Thyroid gland (tissue), 4 donors: ENCODE measurements at places on chromosomes 3 and 15.

DNA sequence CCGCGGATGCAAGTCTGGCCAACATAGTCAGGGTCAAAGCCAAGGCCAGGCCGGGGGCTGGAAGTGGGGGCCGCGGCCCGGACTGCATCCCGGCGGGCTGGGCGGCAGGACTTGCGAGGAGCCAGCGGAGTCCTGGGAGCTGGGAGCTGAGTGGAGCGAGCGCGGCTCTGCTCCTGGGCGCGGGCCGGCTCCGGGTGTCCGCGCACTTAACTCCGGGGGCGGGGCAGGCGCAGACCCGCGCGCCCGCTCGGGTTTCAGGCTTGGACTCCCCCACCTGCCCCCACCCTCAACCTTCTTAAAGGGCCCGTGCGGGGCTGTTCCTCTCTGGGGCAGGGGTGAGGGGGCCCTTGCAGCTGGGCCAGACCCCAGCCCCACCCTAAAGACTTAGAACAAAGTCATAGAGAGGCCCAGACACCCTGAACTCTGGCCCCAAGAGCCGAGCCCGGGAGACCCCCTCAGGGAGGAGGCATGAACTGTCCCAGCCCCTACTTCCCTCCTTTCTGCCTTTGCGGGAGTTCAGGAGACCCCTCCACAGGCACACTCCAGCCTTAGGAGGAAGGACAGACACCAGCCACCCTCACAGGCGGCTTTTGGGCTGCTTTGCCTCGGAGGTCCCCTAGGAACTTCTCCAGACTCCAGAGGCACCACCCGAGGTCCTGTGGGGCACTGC lies at the start of gene CSPG4:
Gene CSPG4, minus strand, starts transcription at position 181 of the 670 bp plus-strand sequence. Its CDS starts 93 bp downstream, at position 88.
- DNase-seq: peak; percentile 48

DNA sequence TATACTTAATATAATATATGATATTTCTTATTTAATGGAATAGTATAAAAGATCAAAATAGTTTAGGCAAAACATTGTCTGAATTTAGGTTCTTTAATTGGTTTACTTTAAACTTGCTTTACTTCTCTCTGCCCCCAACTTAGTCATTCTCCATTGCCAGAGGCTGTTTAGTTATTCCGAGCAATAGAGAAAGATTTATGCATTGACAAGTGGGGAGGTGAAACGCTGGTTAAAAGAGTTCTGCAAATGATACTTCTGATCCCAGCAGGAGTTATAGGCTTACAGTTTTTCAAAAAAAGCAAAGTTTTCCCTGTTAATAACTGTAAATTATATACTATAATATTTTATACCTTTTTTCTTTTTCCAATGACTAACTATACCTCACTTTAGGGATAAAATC lies 145.4 kb downstream of the EPHA3 start:
- no peak for DNase-seq

DNA sequence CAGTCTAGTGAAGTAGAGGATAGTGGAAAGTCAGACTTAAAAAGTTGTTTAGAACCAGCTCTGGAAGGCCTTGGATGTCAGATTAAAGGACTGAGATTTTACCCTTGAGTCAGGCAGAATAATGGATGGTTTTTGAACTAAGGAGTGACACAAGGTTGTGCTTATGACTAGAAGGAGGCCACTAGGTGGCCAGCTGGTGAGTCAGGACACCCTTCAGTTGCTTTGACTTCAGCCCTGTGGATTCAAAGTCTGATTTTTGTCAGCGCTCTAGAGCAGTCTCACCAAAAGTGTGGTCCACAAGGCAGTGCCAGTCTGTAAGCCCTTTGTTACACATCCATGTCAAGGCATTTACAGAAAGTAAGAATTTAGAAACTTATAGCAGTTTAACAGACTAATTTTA lies 3.8 kb upstream of the GABPB1 start:
- DNase-seq: peak; percentile 17

DNA sequence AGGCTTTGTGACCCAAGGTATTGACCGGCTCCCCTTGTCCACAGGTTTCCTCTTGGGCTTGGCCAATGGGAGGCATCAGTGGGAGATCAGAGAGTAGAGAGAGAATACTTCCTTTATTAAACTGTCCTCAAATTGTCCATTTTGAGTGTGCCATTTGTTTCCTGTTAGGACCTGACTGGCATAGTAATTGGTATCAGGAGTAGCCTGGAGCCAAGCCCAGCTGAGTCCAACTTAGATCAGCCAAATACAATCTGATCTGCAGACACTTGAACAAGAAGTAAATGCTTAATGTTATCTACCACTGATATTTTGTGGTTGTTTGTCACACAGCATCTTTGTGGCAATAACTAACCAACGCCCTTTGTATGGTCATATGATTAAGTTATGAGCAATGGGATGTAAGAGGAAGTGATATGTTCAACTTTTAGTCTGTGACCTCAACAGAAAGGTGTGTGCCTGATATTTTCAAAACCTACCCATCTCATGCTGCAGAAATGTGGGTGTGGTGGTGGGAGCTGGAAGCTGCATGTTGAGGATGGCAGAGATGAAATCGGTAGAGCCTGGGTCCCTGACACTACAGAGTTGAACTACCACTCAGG lies 13.3 kb downstream of the MYD88 start:
- DNase-seq: no peak

- DNase-seq: no peak
These were observed 5.9 kb upstream of the DNASE1L3 start for GRCh38 chr3:58216496-58217195.
